ENCODE measurements at places on chromosomes 5 and 9.

GRCh38 chr5:41509399-41510175 lies 814 bp downstream of the PLCXD3 start:
- DNase-seq = no peak

DNA sequence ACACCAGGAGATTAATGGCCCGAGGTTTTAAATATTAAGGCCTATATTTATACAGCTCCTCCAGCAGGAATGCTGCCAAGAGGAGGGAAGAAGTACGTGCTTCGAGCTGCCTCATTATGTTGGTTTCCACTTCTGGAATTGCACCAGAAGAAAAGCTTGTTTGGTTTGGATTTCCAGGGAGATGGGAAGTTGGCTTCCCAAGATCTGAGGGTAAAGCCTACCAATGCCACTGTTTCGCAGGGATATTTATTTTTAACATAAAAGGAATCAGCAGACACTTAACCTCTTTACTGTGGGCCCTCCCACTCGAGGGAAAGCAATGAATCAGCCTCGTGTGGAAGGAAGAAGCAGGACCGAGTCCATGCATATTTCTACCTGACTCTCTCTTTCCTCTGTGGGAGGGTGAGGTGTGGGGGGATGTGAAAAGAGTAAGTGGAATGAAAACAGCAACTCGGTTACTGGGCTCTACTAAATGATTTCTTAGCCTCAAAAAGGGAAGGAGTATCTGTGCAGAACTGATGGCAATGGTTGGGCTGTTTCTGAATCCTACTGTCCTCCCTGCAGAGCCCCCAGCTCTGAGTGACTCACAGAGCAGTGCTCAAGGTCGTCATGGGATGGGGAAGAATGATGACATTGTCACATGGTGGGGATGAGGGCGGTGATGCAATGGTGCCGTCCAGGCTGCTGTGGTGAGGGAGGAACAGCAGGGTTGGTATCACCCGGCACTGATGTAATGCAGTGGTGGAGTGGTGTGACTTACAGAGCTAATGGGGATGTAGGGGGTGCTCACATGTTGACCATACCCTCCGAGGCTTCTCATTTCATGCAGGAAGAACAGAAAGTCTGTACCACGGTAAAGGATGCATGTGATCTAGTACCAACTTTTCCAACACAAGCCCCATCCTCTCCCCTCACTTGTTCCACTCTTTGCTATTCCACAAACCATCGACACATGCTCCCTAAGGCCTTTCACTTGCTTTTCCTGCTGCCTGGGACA lies 215.0 kb upstream of the PANK3 start:
- no peak for DNase-seq

DNA sequence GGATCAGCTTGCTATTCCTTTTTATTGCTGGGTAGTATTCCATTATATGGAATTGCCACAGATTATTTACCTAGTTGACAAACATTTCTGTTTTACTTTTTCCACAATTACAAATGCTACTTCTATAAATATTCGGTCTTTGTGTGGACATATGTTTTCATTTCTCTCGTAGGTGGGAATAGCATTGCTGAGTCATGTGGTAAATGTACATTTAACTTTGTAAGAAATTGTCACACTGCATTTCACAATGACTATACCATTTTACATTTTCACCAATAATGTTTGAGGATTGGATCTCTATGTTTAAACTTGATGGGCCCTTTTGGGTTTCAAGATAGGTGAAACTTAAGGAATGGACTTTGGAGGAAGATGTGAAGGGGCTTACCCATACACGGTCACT lies 19.7 kb downstream of the RAI14 start:
- DNase-seq = no peak

DNA sequence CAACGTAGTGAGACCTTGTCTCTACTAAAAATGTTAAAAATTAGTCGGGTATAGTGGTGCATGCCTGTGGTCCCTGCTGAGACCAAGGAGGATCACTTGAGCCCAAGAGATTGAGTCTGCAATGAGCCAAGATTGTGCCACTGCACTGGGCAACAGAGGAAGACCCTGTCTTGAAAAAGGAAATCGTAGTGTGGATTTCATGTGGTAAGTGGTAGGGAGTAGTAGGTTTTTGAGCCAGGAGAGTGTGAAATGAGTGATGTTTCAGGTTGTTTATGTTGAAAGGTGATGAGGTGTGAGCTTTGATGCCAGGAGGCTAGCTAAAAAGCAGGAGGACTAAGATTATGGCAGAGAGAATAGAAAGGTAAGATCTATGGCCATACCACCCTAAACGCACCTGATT lies 5.9 kb downstream of the MATR3 start:
- no peak for DNase-seq

- no peak for DNase-seq
These were observed 15.1 kb downstream of the ZFAND5 start for GRCh38 chr9:72349911-72350310.

DNA sequence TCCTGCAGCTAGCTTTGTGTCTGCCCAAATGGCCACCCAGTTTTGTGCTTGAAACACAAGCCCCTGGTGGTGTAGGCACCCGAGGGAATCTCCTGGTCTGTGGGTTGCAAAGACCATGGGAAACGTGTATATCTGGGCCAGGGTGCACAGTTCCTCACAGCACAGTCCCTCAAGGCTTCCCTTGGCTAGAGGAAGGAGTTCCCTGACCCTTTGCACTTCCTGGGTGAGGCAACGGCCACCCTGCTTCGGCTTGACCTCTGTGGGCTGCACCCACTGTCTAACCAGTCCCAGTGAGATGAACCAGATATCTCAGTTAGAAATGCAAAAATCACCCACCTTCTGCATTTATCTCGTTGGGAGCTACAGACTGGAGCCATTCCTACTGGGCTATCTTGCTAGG lies 865.0 kb upstream of the ACO1 start:
- no peak for DNase-seq

GRCh38 chr5:135826221-135826525 lies 8.3 kb upstream of the SLC25A48 start:
- DNase-seq = no peak

- no peak for DNase-seq
These were observed 121.6 kb upstream of the ERCC6L2 start for GRCh38 chr9:95753762-95754465.

GRCh38 chr5:124071039-124071438 lies 559.1 kb downstream of the CSNK1G3 start:
- DNase-seq = no peak

DNA sequence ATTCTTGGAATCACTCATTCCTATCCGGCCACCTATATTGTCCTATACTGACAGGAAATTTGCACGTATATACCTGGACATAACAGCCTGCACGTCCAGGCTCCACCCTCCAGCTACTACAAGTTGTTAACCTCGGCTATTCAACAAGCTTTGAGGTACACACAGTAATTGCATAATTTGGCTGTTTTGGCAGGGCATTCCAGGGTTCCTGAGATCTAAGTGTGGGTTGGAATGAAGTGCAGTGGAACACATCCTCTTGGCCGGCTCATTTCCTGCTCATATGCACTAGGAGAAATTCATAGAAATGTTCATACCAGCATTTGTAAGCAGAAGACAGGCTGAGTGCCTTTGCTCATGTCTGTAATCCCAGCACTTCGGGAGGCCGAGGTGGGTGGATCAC lies 222.3 kb downstream of the FBXL7 start:
- DNase-seq = no peak

DNA sequence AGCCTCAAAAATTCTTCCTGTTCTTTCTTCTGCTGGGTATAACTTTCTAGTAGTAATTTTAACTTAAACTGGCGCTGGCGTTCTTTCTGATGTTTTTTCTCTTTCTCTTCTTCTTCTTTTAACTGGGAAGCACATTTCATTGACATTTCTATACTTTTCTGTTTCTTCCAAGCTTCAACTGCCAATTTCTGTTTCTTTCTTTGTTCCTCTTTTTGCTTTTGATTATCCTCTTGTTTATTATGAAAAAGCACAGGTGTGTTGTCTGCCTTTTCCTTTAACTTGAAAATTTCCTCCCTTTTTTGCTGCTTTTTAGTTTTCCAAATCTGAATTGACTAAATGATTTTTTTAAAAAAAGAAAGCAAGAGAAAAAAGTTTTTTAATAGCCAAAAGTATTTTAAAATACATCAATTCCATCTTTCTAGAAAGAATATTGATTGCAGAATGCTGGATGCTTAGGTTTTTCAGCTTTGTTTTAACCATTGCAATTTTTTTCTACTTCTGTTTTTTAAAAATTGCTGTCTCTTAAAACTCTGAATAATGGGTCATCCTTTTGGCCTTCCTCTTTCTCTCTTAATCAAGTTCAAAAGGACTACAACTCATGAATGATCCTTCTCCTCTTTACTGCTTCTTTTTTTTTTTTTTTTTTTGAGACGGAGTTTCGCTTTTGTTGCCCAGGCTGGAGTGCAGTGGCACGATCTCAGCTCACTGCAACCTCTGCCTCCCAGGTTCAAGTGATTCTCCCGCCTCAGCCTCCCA lies 8.8 kb upstream of the PGGT1B start:
- no peak for DNase-seq

GRCh38 chr5:73381590-73382400 lies 66.8 kb downstream of the FOXD1 start:
- DNase-seq = no peak

GRCh38 chr9:5910413-5911057 lies 19.8 kb downstream of the MLANA start:
- DNase-seq = no peak

DNA sequence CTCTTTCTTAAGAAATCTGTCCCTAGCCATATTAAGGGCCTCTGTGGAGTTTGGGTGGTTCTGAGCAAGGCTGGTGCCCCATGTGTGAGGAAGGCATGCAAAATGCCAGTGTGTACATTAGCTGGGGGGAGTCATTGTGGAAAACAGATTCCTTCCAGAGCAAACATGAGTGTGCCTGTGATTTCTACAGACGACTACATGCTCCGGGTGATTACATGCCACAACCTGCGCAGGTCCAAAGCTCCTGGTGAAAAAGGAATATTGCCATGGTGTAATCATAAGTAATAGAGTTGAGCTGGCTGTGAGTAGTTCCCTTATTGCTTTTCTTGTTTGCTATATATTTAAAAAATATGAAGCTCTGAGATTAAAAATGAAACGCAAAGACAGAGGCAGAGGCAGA lies 102.1 kb downstream of the ACER2 start:
- no peak for DNase-seq

DNA sequence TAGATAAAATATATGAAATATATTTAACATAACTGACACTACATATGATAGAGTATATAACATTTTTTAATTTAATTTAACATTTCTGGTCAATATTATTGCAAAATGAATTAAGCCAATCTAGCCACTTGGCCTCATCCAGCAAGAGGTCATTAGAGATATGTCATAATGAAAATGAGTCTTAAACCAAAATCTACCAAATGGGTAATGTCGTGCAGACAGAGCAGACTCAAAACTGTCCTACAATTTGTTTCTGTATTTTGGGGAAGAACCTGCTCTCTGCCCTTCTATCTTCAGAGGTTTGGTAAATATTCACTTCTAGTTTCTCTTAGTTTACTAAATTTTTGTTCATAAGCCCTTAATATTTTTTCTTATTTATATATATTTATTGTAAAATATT lies 61.4 kb downstream of the ARHGEF28 start:
- DNase-seq = no peak

GRCh38 chr9:21533597-21533996 lies 51.5 kb upstream of the IFNE start:
- no peak for DNase-seq

GRCh38 chr5:142540922-142541422 lies 144.9 kb downstream of the FGF1 start:
- DNase-seq = no peak

DNA sequence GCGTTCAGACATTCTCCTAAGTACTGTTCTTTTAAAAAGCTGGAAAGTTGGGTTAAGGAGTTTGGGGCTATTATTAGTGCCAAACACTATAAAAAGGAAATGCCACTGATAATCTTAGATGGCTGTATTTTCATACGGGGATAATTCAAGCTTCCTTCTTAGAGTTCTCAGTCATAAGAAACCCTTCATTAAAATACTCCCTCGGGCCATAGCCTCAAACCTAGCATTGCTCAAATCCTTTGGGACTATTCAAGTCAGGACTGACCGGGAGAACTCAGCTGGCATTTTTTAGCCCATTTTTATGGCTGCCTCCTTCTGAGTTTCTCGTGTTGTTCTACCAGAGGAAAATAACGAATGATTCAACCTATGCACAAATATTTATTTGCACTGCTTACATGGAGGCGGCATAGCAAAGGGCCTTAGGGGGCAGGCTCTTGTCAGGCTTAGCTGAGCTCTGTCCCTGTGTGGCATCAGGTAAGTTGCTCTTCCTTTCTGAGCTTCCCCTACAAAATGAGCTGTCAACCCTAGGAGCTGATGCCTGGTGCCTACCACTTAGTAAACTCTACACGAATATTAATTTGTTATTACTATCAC lies 33.5 kb upstream of the ADAM19 start:
- DNase-seq = no peak

DNA sequence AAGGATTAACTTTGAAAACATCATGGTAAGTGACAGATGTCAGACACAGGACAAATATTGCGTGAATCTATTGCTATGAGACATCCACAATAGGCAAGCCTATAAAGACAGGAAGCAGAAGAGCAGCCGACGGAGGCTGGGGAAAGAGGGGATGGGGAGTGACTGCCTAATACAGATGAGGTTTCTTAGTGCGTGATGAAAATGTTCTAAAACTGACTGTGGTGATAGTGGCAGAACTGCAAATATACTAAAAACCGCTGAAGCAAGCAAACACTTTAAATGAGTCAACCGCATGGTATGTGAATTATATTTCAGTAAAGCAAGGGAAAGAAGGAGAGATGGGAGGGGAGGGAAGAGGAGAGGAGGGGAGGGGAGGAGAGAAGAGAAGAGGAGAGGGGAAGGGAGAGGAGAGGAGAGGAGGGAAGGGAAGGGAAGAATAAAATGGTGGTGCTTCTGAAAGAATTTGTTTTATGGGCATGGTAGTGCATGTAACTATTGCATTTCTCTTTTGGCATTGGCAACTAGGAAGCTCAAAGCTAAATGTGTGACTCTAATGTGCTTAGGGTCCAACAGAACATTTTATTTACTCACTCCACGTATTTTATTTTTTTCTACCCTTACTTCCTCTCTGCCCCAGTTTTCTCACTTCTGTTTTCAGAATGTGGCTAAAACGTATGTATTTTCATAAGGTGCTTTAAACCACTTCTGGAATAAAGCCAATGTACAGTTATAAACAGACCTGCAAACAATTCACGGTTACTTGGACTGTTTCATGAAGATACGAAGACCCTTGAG lies 21.3 kb downstream of the AKNA start:
- no peak for DNase-seq
